ENCODE measurements at places on chromosomes 4 and X. TPM values are rescaled to one million over a fixed set of nuclear protein-coding genes. Genes with fewer than 3 reads are reported as not detected.

DNA sequence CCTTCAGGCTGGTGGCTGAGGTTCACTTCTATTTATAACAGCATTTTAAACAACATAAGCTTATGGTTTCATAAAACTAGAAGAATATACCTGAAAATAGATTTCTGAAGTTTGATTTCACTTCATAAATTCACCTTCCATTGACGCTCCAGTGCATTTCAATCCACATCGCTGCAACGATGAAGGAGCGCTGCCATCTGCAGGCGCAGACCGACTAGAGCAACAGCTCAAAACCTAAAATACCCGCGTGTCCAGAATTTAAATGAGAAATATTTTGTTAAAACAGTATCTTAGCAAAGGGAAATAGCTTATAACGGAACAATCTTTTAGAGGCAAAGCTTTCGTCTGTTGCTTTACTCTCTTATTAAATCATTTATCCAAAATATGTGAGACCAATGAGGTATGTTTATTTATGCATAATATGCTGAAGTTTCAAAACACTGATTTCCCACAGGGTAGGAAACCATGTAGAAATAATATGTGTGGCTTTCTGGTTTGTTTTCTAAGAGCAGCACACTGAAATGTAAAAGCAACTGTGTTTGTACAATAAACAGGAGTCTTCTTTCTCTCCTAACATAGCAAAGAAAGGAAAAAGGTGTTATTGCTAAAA is 816.4 kb upstream of the FRG1 start:
- no peak for DNase-seq

DNA sequence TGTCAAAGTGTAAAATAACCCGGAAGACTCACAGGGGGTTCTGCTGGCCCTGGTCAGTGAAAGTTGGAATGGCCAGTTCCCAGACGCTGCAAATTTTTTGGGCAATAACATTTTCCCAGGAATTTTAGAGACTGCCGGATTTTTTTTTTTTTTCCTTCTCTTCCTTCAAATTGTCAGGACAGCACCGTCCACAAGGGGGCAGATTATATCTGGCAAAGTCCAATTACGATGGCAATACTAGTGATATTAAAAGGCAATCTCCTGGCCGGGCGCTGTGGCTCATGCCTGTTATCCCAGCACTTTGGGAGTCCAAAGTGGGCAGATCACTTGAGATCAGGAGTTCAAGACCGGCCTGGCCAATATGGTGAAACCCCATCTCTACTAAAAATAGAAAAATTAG is 20.5 kb downstream of the SLC25A5 start:
- DNase-seq: peak; percentile 28

DNA sequence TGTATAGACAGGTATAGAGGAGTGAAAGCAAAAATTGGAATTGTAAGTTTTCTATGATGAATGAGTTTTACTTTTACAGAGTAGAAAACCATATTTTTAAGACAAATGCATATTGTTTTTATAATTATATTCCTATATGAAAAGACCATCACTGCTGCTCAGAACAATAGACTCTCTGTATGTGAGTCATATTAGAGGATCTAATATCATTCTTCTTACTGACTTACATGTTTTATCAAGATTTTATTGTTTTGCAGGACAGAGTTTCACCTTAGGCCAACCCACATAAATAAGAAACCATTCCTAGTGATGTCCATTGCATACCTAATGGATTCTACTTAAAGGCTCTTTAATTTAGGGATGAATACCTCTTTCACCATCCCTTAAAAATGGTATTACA is 88.6 kb downstream of the NR3C2 start:
- DNase-seq: no peak

GRCh38 chr4:69122476-69122875 is 26.2 kb downstream of the UGT2B7 start:
- DNase-seq: no peak

DNA sequence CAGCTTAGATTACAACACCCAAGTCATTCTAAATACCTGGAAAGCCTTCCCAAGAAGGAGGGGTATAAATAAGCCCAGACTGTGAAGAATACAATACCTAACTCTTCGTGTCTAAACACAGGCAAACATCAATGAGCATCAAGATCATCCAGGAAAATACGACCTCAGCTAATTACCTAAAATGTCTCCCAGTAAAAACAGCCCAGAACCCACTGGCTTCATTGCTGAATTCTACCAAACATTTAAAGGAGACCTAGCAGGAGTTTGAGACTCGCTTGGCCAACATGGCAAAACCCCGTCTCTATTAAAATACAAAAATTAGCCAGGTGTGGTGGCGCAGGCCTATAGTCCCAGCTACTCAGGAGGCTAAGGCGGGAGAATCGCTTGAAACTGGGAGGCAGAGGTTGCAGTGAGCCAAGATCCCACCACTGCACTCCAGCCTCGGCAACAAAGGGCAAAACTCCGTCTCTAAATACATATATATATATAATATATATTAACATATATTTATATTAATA is 19.1 kb upstream of the HSFX4 start:
- no peak for DNase-seq

DNA sequence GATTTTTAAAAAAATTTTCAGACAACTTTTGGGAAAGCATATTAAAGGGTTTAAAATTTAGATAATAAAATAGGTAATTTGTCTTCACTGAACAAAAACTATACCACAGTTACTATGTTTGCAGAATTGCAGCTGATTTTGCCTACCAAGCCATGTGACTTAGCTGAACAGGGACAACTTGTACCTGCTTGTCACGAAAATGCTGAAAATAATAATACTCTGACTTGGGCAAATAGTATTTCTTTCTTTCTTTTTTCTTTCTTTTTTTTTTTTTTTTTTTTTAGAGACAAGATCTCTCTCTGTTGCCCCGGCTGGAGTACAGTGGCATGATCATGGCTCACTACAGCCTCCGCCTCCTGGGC is 225.2 kb upstream of the PPP1R2C start:
- DNase-seq: no peak

Gene TRIM2
- total RNA-seq: 0.20 TPM

Gene PITX2
- total RNA-seq: not detected

Gene EDA2R
- total RNA-seq: 5.8 TPM

Gene H2AZ1
- 93.2 TPM for total RNA-seq

Gene MTNR1A
- not detected for total RNA-seq

Gene SPARCL1
- total RNA-seq: not detected

Gene TASL
- 10.5 TPM for total RNA-seq

Gene WAS
- 127 TPM for total RNA-seq
